Transverse colon (tissue), 4 donors: ENCODE measurements at places on chromosomes 5 and 9. TPM values are rescaled to one million over a fixed set of nuclear protein-coding genes. Genes with fewer than 3 reads are reported as not detected.

- DNase-seq, result no peak
Observed at GRCh38 chr5:59767681-59768151, 125.8 kb downstream of the PDE4D start.

DNA sequence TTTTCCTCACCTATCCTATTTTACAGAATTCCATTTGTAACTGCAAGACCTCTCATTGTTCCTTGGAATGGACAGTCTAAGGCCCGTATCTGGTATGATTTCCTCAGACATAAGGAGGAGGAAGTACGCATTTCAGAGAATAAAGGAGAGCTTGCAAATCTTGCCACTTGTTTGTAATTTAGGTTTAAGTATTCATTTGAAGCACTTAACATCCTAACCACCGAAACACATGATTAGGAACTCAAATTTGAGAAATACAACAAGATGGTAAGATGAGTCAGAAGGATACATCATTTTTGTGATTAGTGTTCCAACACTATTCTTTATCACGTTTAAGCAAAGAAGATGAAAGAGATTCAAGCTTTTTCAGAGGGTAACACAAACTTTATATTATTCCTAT is 3.9 kb upstream of the ZCCHC9 start:
- no peak for DNase-seq

DNA sequence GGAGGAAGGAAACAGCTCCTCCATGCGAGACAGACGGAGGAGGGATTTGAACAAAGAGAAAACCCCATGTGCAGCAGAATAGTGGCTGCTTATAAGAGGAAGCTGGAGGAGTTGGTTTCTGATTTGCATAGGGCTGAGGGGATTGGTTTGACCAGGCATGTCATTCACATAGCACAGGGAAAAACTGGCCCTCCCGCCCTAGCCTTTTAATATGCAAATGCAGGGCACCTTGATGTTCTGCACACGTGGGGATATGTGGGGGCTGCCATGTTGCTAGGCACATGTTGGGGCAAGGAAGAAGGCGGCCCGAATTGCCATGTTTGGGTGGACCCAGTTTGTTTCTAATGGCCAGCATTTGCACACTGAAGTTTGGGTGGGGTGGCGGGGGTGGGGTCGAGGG is 42.2 kb downstream of the OSMR start:
- no peak for DNase-seq

DNA sequence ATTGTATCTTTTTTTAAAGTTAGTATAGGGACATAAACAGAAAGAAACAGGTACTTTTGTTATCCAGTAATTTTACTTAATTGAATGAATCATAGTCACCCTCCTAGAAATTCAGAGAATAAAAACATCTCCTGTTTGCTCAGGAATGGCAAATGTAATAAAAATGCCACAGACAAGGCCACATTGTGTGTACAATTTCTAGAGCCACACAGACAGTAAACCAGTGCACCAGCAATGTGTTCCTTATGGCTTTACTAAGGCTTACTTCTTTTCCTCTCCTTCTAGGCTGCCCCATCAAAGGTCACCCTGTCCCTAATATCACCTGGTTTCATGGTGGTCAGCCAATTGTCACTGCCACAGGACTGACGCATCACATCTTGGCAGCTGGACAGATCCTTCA is 145.5 kb downstream of the SAXO1 start:
- no peak for DNase-seq

Gene TLE1
- total RNA-seq, result 54.5 TPM

Gene PTGES
- 0.80 TPM for total RNA-seq

GRCh38 chr9:91911657-91912056 is 38.4 kb downstream of the ROR2 start:
- no peak for DNase-seq

Gene PPIP5K2
- 63.8 TPM for total RNA-seq

DNA sequence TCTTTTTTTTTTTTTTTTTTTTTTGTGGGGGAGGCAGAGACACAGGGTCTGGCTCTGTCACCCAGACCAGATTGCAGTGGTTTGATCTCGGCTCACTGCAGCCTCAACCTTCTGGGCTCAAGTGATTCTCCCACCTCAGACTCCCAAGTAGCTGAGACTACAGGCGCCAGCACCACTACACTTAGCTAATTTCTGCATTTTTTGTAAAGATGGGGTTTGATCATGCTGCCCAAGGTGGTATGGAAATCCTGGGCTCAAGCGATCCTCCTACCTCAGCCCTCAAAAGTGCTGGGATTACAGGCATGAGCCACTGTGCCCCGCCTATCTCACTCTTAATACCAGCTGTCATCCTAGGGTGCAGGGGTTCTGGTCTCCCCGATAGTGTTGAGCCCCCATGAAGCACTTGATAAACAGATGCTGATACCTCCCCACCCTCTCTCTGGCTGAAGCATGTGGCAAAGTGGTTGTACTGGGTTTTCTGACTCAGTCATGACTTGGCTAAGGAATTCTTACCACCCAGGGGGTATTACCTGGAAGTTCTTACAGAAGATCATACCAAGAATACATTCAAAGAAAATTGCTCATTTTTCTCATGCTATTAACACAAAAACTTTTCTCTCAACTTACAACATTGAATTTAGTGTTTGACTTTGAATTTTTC is 110.2 kb upstream of the DAPK1 start:
- DNase-seq, result no peak

DNA sequence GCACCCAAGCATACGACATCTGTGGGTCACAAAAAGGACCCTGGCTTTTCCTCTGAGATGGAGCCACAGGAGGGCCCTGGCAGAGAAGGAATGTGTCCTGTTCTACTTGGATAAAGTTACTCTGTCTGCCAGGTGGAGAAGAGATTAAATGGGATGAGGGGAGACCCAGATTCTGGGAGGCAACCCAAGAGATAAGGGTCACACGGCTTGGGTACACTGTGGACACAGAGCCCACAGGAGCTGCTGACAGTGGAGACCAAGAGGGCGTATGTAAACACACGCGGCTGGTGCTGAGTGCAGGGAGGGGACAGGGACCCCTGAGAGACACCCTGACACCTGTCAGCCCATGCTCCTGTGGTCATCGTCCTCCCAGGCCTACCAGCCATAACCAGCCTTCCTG is 6.2 kb downstream of the CDK20 start:
- no peak for DNase-seq

DNA sequence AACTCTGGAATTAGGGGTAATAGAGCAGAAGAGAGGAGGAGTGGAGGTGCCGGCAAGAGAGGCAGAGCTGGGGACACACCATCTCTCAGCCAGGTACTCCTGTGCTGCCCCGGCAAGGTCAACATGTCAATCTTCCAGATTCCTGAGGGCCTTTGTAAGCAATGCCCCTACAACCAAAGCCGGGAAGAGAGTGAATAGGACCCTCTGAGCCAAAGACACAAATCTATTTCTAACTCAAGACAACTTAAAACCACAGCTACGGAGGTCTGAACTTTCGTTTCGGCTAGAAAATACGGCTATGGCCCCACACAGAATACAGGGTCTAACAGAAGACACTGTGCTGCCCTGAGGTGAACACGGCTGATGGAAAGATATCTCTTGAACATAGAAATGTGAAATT is 66.6 kb downstream of the SERINC5 start:
- DNase-seq, result no peak

DNA sequence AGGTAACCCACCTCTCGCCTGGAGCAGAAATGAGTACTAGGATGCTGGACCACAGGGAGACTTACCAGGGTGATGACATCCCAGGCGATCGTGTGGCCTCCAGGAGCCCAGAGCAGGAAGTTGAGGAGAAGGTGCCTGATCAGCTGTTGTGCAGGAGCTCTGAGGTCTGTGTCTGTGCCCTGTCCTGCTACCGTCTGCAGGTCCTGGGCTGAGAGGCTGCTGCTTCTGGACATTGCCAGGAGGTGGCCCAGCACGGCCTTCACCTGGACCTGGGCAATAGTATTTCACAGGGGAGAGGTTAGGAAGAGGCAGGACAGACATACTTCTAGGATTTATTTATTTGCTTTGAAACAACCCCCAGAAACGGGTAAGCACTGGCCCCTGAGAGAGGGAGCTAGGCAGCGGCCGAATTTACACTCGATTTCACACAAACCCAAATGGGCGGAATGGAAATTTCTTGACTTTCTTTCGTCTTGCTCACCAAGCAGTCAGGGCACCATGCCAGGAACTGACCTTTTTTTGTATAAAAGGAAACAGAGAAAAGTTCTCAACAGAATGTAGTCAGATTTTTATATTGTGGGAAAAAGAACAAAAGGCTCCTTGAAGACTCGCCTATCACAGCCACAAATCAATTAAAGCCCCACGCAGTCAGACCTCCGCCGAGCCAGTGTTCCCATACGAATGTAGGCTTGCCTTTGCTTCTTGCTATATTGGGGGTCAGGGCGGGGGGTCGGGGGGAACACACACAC is 210.3 kb downstream of the FANCC start:
- DNase-seq, result no peak

GRCh38 chr5:141821430-141821925 is 56.7 kb downstream of the PCDH1 start:
- DNase-seq, result no peak

Gene LCN1
- not detected for total RNA-seq

Gene SLC4A9
- total RNA-seq, result 3.0 TPM

DNA sequence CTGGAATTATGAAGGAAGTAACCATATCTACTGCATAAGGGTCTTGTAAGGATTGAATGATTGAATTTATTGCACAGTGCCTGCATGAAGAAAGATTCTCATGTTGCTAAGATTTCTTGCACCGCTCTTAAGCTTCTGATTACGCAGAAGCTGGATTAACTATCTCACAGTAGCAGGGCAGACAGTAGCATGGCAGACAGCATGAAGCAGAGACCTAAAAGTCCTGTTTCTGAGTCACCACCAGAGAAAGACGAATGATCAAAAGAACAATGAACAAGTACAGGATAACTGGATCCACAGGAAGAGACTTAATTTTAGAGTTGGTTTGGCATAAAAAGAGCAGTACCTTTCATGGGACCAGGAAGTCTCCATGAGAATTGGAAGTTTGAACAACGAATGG is 142.4 kb downstream of the MAPKAP1 start:
- no peak for DNase-seq

Gene TRIM52
- total RNA-seq, result 18.8 TPM

DNA sequence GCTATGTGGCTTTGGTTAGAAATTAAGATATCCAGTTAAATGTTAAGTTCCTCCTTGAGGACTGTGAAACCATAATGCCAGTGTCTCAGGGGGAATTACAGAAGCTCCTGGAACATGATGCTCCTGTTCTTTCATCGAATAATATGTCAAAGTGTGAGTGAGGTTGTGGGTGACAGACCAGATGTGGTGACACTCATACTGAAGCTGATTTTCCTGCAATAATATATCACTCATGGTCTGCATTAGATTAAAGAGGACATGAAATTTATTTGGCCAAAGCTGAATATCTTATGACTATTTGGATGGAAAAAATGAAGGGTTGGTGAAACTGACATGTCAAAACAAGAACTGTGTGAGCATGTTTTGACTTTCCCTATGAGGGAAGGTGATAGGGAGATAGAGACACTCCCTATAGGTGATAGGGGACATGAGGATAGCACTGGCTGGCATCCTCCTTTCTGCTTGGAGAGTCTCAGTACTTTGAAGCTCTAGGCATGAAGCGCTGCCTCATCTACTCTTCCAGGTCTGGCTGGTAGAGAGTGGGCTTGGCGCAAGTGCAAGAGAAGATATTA is 173.5 kb downstream of the ARHGEF28 start:
- DNase-seq, result no peak

DNA sequence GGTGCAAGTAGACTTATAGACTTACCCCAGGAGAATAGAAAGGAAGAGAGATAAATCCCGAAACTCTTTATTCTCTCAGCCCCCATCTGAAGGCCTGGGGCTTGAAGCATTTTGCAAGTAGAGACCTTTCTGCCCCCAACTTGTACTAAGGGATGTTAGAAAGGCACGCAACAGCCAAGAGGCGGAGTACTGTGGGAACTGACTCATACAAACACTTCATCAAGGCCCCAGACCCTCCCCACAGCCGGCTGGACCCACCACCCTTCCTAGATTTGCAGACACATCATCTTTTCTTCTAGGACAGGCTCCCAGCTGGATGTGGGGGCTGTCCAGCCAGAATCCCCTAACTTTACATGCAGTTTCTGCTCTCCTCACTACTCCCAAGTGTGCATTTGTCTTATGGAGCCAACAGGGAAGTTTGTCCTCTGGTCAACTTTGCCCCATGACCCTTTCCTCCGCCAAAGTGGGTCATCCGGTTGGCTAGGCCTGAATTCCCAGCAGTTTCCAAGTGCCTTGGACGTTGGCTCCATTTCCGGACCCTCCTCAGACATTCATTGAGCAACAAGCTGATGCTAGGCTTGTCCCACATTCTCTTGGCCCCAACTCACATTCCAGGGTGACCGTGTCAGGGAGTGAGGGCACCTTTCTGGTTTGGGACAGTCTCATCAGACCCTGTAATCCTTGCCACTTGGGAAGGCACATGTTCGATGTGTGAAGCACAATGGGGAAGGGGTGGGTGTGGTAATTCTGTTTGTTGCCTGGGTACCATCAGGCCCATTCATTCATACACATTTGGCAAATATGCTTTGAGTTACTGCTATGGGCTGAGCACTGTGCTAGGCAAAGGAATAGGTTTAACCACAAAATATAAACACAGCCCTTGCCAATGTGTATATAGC is 64.6 kb downstream of the ABLIM3 start:
- no peak for DNase-seq

Gene HMHB1
- not detected for total RNA-seq

Gene PCDHB7
- 0.55 TPM for total RNA-seq

Gene GMCL2
- not detected for total RNA-seq

GRCh38 chr5:107864793-107865192 is 194.1 kb upstream of the EFNA5 start:
- DNase-seq, result no peak

GRCh38 chr5:7794823-7795222 is 56.1 kb downstream of the CFAP90 start:
- DNase-seq, result no peak

GRCh38 chr5:78691084-78691960 is 42.8 kb upstream of the LHFPL2 start:
- no peak for DNase-seq

- DNase-seq, result no peak
Observed at GRCh38 chr5:13212886-13213285, 731.6 kb downstream of the DNAH5 start.

- DNase-seq, result no peak
Observed at GRCh38 chr9:110536822-110537221, 42.7 kb downstream of the SVEP1 start.

Gene LHFPL2
- 79.6 TPM for total RNA-seq

GRCh38 chr5:136192015-136192525 is 892 bp downstream of the SMIM32 start:
- DNase-seq, result no peak

Gene SARDH
- total RNA-seq, result 0.95 TPM

DNA sequence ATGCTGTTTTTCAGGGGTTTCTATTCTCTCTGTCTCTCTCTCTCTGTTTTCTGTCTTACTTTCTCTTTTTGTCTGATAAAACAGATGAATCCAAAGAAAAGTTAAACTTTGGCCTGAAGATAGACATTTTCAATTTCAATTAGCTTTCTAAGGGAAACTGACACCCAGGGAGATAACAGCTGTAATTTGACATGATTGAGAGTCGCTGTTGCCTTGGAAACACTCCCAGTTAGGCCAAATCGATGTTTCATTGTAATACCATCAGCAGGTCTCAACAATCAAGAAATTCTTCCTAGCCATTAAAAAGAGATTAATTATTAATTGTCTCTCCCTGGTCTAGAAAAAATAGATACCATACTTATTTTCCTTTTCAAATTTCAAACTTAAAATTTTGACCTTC is 53.0 kb downstream of the ENTREP1 start:
- no peak for DNase-seq
